ENCODE measurements at places on chromosomes 4 and X.

DNA sequence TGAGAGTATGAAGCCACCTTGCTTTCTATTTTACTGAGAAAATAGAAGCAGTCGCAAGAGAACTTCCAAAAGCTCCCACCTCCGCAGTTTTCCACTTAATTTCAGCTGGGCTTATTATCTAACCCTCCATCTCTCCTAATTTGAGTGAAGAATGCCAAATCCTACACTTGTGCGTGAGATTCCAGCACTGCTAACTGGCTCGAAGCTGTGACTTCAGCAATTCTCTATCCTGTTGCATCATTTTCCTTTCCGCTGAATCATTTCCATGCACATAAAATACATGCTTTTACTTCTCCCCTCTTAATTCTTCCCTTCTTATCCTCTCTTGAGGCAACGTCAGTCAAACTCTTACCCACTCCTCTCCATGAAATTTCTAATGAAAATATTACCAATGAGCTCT, 189.5 kb downstream of the GASK1B start:
- DNase-seq, result no peak

DNA sequence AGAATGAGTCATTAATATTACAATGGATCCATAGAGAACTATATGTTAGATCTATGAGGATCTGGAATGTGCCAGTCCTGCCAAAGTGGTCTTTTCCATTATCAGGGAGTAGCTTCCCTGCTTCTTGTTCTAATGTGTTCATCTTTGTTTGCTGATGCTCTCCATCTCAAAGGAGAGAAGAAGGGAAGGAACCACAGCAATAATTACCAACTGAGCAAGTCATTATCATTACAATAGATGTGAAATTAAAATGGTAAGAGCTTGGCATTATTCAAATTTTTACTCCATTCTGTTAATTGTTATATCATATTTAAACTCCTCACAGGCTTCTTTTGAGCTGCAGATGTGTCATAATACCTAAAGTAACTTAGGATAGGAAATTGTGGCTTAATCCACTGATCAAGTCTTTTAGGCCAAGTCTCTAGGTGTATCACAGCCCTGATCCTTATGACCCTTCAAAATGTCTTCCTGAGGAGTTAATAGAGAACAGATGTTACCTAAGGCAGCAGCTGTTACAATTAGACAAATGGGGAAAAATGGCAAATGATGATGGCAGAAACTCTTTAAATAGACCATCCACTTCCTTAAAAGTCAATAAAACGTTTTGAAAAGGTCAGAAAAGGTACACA, 1492.7 kb upstream of the IGFBP7 start:
- no peak for DNase-seq

- DNase-seq, result no peak
Observed at GRCh38 chr4:141207961-141208360, 12.7 kb upstream of the ZNF330 start.

DNA sequence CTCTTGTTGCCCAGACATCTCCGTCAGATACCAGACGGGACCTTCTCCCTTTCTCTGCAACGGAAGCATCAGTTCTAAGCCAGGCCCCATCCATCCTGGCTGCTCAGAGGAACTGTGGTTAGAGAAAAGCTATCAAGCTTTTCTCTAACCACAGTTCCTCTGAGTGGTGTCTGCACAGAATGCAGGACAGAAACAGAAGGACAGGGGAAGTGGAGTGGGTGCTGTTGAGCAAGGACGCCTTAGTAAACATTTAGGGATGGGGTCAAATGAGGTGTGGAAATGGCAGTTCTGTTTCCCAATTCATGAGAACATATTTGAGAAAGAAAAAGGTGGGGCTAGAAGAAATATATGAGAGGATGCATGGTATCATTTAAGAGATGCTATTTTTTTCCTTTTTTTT, 283.8 kb downstream of the CRLF2 start:
- DNase-seq, result no peak

DNA sequence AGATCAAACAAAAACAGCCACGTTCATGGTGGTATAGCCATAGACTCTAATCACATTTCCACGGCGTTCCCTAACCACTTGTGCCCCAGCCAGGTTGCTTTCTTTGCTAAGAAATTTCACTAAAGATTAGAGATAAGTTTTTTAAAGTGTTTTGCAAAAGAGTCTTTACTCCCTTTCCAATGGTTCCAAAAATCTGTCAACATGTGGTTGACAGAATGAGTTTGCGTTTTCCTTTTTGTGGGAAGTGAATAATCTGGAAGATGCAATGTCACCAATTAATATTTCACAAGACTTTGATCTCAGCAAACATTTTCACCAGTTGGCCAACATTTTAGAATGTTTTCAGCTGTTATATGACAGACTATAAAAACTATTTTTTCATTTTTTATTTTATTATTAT, 35.3 kb downstream of the CXCL1 start:
- DNase-seq, result no peak

DNA sequence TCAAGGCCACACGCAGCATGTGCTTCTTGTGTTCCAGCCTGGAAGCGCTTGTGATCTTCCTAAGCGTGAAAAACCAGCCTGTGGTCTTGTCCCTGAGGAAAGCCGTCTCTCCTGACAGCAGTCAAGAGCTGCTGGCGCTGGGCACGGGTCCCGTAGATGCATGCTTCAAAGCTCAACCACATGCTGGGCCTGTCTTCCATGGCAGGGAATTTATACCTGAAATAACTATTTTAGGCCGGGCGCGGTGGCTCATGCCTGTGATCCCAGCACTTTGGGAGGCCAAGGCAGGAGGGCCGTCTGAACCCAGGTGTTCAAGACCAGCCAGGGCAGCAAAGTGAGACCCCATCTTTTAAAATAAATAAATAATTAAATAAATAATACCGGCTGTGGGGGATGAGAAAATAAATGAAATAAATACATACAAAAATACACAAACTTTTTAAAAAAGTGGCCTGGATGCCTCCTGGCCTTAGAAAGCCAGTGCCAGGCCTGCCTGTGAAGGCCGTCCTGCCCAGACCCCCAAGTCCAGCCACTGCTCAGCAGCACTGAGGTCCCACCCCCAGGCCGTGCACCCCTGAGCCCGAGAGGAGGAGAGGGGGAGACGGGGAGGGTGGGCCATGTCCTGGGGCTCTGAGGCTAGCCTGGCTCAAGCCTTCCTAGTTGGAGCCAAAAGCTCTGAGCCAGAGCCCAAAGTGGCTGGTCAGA, 10.4 kb downstream of the LRPAP1 start:
- DNase-seq, result no peak

GRCh38 chrX:65451663-65452062, 82.9 kb downstream of the LAS1L start:
- no peak for DNase-seq

DNA sequence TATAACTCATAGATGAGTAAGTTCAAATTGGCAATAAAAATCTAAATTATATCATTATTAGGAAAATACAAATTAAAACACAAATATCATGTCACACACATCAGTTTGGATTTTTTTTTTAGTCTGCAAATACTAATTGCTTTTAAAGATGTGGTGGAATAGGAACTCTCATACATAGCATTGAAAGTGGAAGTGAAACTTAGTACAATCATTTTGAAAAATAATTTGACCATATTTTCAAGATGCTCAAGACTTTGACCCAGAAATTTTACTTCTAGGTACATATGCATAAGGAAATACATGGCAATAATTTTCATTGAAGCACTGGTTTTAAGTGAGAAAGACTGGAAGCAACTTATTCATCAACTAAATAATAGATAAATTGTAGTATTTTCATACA, 147.5 kb upstream of the SMIM31 start:
- no peak for DNase-seq

- DNase-seq, result no peak
Observed at GRCh38 chrX:53421125-53421524, 1.3 kb downstream of the SMC1A start.

- DNase-seq, result no peak
Observed at GRCh38 chr4:138399081-138399480, 156.9 kb upstream of the SLC7A11 start.

DNA sequence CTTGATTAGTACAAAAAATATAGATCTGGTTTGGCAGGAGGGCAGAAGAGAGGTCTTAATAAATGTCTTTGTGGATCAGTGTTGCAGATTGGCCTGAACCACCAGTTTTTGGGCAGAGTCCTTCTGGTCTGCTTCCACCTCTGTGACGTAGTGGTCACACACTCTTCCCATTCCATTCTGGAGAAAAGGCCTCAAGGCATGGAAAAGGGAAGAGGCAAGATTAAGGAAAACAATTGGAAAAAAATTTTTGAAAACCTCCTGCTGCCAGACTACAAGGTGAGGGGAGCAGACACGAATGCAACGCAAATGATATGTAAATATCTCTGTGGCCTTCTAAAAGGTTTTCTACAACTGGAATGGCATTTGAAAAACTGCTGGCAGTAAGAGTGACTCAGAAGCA, 24.3 kb upstream of the FAM47C start:
- DNase-seq, result no peak

GRCh38 chr4:147809211-147809610, 77.3 kb downstream of the ARHGAP10 start:
- DNase-seq, result no peak

- peak; percentile 74 for DNase-seq
Observed at GRCh38 chr4:78166622-78167021, 109.5 kb downstream of the FRAS1 start.

DNA sequence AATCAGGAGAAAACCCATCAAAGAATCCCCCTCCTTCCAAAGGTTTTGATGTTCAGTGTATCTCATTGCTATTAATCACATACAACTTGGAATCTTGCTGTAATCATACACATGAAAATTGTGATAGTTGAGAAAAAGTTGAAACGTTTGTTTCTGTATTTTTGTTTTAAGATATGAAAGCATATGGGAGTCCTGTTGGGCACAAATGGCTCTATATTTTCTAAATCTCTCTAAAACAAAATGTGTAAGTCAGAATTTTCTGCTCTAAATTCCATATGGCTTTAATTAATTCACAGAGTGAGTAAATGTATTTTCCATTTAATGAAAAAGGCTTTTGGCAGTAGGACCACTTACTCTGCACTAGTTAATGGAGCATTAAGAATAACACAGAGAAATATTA, 140.2 kb downstream of the MOSPD2 start:
- DNase-seq, result no peak

- no peak for DNase-seq
Observed at GRCh38 chrX:109926743-109927662, 75.9 kb upstream of the TMEM164 start.

GRCh38 chr4:6201580-6202091, 1.3 kb upstream of the JAKMIP1 start:
- no peak for DNase-seq

- DNase-seq, result no peak
Observed at GRCh38 chr4:8928074-8928473, 56.4 kb upstream of the HMX1 start.

GRCh38 chrX:136126872-136127406, 20.4 kb upstream of the FHL1 start:
- no peak for DNase-seq

DNA sequence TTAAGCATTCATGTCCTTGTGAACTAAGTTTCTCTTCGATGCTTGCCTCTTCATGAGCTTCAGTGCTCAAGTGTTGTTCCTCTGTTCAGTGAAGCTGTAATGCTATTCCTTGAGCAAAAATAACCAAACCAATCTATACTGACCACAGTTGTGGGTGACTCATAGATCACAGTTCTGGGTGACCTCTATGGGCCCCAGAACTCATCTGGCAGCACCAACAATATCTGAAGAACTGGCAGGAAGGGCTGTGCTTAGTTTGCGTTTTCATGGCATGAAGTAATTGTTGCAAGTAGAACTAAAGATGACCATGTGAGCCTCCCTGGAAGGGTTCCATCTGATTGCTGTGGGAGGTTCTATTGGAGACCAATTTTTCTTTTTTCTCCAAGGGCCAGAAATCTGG, 106.2 kb downstream of the CCNG2 start:
- no peak for DNase-seq

All from NCI-H1930 (cell line).